ENCODE measurements at places on chromosomes 6 and 20.

GRCh38 chr6:101296169-101296960 lies 97.1 kb upstream of the GRIK2 start:
- no peak for DNase-seq

GRCh38 chr6:31968791-31969711 lies 2.9 kb downstream of the DXO start:
- DNase-seq = no peak

- peak; percentile 19 for DNase-seq
Observed at GRCh38 chr20:20184149-20184548, 131.8 kb downstream of the CFAP61 start.

DNA sequence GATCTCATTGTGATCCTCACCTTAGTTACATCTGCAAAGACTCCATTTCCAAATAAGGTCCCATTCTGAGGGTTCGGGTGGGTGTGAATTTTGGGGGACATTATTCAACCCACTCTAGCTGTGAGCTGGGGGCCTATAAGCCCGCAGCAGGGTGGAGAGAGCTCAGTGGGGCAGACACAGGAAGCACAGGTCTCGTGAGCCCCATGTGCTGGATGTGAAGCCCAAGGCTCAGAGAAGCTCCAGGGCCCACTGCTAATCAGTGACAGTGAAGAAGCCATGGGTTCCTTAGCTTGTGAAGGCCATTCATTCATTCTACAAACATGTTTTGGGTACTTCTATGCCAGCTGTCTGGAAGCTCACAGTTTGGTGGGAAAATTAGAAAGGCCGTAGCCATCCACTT lies 47.5 kb downstream of the CHMP4B start:
- DNase-seq = no peak

- no peak for DNase-seq
Observed at GRCh38 chr6:83490217-83490807, 22.0 kb upstream of the PRSS35 start.

- no peak for DNase-seq
Observed at GRCh38 chr20:26218301-26218700, 521.6 kb upstream of the ZNF337 start.

DNA sequence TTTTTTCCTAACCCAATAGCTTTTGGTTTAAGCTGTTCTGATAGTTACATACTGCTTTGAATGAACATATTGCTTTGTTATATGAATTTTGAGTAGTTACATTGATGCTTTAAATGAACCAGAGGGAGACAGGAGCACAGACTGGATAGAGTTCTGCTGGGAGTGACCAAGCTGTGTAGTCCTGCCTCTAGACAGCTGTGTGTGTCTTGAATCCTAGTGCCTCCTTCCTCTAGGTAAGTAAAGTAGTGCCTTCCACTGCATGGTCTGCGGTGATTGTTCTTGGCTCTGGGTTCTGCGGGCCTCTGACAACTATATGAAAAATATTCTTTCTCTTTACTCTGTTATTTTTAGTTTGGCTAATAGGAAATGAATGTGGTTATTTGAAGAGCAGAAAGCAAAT lies 46.0 kb upstream of the ADGRG6 start:
- no peak for DNase-seq
